Stromal cell of bone marrow (primary cell): ENCODE measurements at places on chromosomes 6 and 20.

DNA sequence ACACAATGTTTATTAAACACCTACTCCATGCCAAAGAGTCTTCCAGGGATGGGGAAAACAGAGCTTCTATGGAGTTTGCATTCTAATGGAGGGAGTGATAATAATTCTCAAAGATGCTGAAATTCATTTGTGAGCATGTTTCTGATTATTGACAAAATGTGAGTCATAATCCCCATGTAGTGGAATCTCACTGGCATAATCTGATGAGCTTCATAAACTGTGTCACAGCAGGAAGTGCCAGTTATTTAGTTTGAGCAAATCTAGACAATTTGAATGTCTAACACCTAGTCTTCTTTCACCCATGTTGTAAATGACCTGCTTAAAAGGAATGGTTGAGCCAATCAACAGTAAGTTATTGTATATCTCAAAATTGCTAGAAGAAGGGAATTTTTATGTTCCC, 95.1 kb downstream of the KCNQ5 start:
- no peak for DNase-seq

- DNase-seq = no peak
Measured at GRCh38 chr6:72913797-72914196, 291.9 kb downstream of the KCNQ5 start.

GRCh38 chr6:16150098-16150497, 21.2 kb downstream of the MYLIP start:
- DNase-seq = no peak

- no peak for DNase-seq
Measured at GRCh38 chr6:39417440-39417839, 94.9 kb upstream of the KCNK16 start.

GRCh38 chr6:138492871-138493270, 6.4 kb downstream of the NHSL1 start:
- DNase-seq = no peak

- no peak for DNase-seq
Measured at GRCh38 chr6:15916581-15916980, 212.3 kb upstream of the MYLIP start.

DNA sequence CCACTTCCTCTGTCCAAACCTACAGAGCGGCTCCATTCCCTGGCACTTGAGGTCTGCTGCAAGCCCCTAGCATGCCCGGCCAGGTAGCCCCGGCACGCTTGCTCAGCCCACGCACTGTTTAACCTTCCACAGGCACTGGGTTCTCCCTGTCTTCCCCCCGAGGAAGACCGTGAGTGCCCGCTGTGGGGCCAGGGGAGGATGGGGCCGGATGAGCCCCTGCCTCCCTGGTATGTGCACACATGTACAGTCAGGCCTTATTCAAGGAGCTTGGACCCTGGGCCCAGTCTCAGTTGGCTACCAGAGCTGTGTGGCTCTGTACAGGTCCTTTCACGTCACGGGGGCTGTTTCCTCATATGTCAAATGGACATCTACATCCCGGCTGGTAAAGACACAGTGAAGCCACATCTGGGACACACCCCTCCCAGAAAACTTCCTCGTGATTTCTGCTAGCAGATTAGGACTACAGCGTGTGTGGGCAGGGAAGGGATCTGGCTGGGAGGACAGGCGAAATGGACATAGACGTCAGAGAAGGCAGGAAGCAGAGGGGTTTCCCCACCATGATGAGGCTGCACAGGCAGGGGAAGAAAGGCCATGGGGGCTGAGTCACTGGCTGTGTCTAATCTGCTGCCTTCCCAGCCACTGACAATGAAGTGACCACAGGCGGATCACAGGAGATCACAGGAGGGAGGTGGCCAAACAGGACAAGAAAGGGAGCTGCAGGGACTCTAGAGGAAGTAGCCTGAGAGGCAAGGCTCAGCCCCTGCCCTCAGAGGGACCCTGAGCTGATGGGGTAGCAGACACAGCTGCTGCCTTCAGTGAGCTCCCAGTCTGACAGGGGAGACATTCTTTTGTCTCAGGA, 62.9 kb downstream of the MRPL14 start:
- DNase-seq = peak; percentile 92

GRCh38 chr6:132937466-132937906, 123.1 kb downstream of the RPS12 start:
- DNase-seq = no peak

DNA sequence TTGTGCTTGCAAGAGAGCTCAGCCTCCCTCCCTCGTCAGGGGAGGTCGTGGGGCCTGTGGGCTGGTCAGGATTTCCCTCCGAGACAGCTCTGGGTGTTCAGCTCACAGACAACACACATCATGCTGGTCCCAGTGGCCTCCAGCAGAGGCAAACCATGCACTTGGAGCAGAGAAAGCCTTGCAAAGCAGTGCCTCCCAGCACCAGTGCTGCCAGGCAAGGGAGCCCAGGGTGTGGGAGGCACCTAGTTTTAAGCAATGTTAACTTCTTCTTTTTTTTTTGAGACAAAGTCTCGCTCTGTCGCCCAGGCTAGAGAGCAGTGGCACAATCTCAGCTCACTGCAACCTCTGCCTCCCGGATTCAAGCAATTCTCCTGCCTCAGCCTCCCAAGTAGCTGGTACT, 34.0 kb upstream of the INSM1 start:
- DNase-seq = no peak

DNA sequence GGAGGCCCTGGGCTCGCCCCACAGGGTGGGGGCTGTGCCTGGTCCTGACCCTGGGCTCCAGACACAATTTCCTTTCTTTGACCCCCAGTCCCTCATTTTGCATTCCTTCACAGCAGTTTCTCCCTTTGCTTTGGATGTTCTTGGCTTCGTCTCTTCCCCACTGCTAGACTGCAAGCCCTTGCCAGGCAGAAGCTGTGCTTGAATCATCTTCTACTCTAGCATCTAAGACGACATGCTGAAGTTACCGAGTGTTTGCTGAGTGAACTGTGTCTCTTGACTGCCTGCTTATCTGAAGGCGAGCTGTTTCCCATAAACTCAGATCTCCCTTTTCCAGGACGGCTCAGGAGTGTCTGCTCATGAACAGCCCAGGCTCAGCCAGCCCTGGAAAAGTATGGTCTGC, 14.3 kb upstream of the SYNDIG1 start:
- DNase-seq = no peak

DNA sequence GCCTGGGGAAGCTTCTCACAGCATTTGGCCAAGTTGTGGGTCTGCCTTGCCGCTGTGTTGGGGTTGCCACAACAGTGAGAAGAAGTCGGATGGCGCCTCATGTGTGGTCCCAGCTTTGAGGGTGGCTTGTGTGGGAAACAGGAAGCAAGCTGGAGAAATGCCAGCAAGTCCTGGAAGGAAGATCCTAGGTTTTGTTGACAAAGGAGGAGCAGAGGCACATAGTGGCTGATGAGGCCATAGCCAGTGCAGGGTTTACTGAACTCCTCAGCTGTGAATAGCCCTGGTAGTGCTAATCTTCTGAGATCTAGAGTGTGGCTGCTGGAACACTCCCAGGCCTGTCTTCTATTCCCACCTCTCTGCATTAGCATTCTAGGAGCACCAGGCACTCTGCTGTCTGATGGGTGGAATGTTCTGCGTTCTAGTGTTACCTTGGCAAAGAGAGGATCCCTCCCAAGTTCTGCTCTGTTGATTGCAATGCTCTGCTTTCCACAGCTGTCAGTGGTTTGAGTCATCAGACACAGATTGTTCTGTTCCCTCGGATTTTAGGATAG, 25.2 kb downstream of the SNPH start:
- peak; percentile 3 for DNase-seq

DNA sequence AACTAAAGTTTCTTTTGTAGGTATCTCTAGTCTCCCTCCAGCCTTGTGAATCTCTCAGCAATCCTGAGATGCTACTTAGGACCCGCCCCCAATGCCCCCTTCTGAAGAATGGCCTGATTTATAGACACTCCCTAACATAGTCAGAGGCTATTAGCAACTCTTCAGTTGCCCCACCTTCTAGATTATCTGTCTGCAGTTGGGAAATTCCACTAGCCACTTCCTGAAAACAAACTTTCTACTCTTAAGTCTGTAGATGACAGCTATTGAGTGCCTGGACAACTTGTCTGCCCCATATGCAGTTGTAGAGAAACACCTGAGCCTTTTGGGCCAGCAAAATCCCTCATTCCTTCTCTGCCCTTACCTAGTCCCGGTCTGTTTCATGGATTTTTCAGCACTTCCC, 188.2 kb upstream of the PREP start:
- DNase-seq = no peak

GRCh38 chr6:168050225-168050880, 28.7 kb downstream of the FRMD1 start:
- no peak for DNase-seq

- no peak for DNase-seq
Measured at GRCh38 chr6:3250231-3250675, 8.5 kb upstream of the PSMG4 start.

DNA sequence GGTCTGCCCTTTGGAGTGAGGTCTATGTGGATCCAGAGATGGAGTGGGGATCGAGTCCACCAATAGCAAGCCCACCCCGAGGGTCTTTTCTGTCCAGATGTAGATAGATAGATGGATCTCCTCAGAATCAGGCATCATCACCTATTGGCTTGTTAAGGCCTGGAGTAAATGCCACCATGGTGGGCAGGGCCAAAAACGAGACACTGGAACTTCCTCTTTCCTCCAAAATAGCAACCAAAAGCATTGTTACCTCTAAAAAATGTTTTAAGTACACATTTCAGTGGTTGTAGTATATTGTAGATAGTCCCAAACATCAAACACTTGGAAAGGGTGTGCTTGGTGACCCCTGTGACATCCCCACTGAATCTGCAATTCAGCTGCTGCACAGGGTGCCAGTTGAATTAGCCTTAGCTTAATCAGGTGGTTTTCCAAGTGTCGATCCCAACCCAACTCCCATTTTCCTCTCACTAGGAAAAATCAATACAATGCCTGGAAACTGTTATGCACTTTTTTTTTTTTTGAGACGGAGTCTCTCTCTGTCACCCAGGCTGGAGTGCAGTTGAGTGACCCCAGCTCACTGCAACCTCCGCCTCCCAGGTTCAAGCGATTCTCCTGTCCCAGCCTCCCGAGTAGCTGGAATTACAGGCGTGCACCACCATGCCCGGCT, 35.0 kb upstream of the NELFCD start:
- no peak for DNase-seq

- no peak for DNase-seq
Measured at GRCh38 chr6:75618437-75618836, 16.8 kb downstream of the SENP6 start.

DNA sequence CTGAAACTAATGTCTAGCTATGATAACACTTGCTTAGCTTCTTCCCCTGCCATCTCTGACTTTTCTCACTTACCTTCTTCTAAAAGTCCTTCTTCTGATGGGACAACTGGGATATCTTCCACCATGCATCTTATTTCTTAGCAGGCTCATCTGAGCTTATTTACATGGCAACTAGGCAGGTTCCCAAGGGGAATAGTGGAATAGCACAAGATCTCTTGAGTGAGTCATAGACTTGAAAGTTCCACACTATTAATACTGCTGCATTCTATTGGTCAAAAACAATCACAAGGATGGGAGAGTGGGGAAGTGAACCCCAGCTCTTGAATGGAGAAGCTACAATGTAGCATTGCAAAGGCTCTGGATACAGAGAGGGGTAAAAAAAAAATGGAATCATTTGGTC, 142.1 kb downstream of the HAO1 start:
- peak; percentile 40 for DNase-seq

- DNase-seq = no peak
Measured at GRCh38 chr20:8877294-8877693, 191.6 kb upstream of the PLCB4 start.

DNA sequence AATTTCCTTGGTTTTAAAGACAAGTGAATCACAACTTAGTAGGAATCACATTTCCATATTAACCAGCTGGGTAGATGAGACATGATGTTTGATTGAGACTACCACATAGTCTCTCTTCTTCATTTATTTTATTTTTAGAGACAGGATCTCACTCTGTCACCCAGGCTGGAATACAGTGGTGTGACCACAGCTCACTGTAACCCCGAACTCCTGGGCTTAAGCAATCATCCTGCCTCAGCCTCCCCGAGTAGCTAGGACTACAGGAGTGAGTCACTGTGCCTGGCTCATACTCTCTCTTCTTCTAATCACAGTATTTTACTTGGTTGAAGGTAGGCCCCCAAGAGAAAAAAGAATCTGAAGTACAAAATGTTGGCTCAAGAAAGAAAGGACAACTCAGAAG, 80.2 kb upstream of the ASF1A start:
- DNase-seq = peak; percentile 47

- DNase-seq = peak; percentile 16
Measured at GRCh38 chr6:112338166-112338709, 8.9 kb upstream of the RFPL4B start.

DNA sequence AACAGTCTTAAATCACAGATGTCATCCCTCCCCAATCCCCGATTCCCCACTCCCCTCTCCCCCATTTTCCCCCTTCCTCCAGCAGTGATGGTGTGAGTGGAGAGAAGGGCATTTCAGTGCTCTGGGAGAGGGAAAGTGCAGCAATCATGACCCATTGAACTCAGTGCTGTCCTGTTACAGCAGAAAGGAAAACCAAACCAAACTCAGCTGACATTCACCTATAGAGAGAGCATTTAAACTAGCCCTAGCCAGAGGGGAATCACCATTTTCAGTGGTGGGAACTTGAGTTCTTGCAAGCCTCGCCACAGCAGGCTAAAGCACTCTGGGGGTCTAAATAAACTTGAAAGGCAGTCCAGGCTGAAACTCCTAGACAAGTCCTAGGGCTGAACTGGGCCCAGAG, 129.9 kb upstream of the COL21A1 start:
- no peak for DNase-seq

GRCh38 chr6:51099201-51099600, 280.5 kb downstream of the TFAP2B start:
- DNase-seq = no peak

- DNase-seq = no peak
Measured at GRCh38 chr6:43705996-43706395, 18.4 kb upstream of the MRPS18A start.

GRCh38 chr20:44018259-44018941, 103.7 kb downstream of the TOX2 start:
- DNase-seq = peak; percentile 57

DNA sequence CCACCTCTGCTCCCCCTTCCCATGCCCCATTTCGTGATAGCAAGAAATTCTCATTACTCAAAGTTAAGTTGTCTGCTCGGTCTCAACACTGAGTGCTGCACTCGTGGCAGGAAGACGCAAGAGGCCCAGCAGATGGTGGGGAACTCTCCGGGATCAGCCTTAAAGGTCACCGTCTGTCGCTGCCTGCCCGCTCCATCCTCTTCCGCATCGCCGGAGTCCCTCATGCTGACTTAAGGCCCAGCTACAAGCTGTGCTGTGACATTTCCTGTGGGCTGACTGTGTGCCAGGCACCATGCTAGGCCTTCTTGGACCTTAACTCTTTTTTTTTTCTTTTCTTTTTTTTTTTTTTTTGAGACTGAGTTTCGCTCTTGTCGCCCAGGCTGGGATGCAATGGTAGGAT, 17.8 kb downstream of the GRM4 start:
- DNase-seq = no peak

DNA sequence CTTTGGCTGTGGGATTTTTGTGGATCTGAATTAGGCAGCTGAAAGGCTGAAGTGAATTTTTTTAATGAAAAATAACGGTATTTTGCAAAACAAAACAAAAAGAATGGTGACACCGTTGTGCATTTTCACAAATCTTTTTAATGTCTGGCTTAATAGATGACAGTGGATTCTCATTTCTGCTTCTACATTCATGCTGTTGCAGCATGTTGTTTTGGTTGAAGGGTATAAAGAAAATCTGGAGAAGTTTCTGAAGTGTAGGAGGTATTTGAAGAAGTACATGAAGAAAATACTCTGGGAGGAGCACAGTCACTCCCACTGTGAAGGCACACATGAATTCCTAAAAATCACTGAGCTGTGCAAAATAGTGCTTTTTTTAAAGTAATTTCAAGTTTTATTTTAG, 3.1 kb upstream of the MAP3K5 start:
- no peak for DNase-seq

- DNase-seq = no peak
Measured at GRCh38 chr6:15086348-15087158, 159.3 kb upstream of the JARID2 start.
